ENCODE measurements at places on chromosomes 5 and 9.

DNA sequence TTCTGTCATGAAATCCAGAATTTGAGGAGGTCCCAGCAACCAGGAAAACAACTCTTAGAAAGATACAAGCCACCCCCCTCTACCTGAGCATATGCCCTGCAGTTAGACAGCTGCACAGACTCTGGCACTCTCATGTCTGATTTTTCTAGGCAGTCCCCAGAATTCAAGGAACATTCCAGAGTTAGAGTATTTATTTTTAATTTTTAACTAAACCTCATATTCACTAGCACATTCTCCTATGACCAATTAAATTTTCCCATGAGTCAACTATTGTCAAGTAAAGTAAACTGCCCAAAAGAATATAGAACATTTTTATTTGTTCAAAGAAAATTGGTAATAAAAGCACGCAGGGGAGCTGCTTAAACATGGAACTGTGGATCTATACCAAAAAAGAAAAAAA is 490.5 kb upstream of the SEMA6A start:
- no peak for DNase-seq

DNA sequence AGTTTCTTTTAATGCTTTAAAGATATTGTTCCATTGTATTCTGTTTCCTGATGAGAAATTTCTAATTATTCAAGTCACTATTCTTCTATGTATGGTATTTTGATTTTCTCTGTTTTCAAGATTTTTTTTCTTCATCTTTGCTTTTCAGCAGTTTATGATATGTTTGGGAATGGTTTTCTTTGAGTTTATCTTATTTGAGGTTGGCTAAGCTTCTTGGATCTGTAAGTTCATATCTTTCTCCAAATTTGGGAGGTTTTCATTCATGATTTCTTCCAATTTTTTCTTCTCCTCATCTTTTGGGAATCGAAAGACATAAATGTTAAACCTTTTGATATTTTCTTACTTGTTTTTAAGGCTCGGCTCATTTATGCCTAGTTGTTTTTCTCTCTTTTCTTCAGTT is 184.9 kb downstream of the ZSWIM6 start:
- DNase-seq = no peak

GRCh38 chr5:93477816-93478215 is 103.2 kb downstream of the NR2F1-AS1 start:
- no peak for DNase-seq

GRCh38 chr9:113548221-113549041 is 84.9 kb downstream of the RGS3 start:
- DNase-seq = peak; percentile 37

DNA sequence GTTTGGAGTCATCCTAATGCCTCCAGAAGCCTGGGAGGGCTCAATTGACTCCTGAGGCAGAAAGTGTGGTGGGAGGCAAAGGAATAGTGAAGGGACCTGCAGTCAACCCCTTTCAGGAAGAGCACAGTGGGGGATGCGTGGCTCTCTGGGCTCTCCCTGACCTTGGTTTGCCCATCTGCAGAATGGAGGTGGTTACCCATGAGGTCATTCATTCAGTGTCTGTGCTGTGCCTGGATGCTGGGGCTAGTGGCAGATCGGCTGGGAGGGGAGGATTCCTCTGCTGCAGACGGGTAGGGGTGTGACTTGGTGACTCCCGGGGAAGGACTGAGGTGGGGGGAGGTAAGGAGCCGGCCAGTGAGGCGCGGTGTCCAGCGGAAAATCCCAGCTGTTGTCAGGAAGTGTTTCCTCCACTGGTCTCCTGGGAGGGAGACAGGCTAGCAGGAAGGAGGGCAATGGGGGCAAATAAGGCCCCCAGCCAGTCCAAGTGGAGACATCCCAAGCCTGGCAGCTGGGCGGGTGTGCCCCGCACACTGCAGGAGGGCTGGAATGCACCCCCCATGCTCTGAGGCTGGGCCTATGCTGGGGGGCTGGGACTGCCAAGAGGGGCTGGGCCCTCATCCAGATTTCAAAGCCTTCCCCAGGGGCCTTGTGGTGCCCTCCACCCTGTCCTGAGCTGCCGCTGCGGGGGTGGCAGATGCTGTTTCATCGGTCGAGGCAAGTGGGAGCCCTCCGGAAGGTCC is 10.9 kb downstream of the CXXC5 start:
- DNase-seq = no peak

DNA sequence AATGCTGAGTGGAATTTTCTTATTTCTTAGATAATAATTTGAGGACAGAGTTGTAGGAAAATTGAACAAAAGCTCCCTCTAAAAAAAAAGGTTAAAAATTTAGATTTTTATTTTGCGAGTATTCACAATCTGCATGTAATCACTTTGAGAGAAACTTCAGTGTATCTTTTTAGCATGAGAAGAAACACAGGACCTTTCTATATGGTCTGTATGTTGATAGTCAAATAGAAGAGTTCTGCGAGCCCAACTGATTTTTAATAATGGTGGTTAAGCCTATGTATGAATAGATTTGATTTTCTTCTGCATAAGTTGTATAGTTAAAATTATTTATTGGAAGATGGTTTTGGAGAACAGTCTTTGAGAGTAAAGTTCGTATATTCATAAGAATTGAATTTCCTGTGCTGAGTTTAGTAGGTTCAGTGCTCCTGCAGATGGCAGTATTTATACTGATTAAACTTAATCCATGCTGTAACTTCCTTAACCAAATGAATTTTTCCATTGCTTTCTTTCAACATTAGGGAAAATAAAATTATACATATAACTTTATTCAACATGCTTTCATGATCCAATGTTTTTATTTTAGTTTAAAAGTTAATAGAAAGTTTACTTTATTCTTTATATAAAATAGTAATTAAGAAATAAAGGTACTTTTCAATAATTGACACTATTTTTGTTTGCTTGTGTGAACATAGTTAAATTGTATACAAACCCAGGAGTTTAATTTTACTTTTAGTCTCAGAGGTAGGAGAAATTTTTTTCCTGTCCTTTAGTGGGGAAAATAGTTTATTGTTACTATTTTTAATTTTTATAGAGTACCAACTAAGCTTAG is 19.6 kb downstream of the TCERG1 start:
- no peak for DNase-seq

DNA sequence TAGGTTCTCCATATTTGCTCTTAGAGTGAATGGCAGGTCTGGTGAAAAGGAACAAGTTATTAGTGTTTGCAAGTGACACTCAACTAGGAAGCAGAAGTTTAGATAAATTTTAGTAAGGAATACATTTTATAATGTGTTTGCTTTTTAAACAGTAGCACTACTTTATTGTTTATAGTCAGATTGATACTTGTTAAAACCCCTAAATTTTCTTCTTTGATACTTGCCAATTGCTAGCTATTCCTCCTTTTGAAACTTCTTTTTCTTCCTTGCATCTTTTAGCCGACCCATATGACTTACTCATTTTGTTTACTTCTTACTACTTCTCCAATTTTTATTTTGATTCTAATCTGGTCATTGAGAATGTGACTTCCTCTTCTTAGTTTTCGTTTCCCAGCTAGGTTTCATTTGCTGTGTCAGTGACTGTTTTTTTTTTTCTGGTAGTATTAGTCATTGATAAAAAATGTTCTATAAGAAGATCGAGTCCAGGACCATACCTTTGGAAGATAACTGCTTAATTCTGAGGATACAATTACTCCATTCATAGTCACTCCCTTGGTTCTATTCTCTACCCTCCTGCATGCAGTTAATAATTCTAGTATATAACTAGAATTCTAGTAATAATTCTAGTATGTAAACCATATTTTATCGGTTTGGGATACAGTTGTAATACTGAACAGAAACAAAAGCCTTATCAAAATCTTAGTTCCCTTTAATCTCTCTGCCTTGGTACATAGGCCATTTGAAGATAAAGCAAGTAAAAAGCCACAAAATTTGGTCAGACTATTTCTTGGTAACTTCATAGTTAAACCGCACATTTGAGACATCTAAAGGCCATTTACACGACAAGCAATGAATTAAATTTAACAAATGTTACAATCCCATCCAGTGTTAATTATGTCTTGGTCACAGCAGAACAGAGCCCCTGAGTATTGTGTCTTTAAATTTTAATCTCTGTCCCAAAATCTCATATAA is 2.8 kb upstream of the RICTOR start:
- no peak for DNase-seq

- no peak for DNase-seq
Observed at GRCh38 chr5:32339198-32339597, 26.5 kb upstream of the MTMR12 start.

- DNase-seq = no peak
Observed at GRCh38 chr5:1753490-1753889, 46.1 kb downstream of the MRPL36 start.

GRCh38 chr5:115565233-115565632 is 20.7 kb upstream of the FEM1C start:
- DNase-seq = no peak

GRCh38 chr9:107597743-107598217 is 108.2 kb upstream of the KLF4 start:
- DNase-seq = no peak

DNA sequence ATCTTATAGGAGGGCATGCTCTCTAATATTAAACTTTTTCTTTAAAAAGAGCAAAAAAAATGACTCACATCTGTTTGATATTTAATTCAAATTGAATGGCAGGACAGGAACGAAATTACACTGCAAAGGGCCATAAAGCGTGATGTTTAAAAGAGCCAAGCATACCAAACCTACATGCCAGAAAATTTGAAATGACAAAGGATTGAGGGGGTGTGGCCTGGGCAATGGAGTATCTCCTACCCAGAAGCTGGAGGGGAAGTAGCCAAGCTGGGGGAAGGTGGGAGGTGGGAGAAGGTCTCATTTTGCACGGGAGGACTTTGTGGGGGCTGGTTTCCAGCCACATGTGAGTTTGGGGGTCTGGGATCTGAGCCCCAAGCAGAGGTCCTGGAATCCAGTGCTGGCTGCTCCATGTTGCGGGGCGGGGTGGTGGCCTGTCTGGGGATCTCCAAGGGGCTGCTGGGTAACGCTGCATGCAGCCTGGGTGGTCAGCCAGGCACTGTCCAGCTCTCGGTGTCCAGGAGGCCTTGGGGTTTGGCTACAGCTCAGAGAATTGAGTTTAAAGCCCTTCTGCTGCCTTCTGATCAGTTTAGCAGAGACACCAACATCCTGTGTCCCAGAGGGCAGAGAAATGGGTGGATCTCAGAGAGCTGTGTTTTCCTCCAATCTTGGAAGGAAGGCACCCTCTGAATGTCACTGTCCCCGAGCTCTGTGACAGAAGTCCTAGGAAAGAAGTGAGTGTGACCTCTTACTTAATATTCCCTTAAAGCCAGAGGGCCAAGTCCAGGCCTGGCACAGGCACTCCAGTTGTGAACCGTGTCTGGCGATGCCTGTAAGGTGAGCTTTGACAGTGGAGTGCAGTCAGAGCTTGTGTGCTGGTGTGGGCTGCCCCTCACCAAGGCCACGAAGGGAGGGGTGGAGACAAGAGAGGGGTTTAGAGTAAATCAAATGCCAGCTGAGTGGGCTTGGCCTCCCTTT is 7.6 kb downstream of the DCANP1 start:
- peak; percentile 9 for DNase-seq

DNA sequence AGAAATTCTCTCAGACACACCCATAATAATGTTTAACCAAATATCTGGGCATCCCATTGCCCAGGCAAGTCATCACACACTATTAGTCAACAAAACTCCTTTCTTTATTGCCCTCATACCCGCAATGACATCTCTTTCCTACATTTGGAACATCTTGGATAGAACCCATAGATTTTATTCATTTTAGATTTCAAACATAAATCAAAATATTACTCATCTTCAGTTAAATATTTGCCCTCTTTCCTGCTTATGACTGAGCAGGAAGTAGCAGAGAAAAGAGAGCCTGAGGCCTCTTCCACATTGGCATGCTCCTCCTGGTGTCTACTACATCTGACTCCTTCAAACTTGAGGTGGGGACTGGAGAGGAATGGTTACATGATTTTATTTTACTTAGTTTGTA is 592.0 kb downstream of the CHSY3 start:
- DNase-seq = no peak

DNA sequence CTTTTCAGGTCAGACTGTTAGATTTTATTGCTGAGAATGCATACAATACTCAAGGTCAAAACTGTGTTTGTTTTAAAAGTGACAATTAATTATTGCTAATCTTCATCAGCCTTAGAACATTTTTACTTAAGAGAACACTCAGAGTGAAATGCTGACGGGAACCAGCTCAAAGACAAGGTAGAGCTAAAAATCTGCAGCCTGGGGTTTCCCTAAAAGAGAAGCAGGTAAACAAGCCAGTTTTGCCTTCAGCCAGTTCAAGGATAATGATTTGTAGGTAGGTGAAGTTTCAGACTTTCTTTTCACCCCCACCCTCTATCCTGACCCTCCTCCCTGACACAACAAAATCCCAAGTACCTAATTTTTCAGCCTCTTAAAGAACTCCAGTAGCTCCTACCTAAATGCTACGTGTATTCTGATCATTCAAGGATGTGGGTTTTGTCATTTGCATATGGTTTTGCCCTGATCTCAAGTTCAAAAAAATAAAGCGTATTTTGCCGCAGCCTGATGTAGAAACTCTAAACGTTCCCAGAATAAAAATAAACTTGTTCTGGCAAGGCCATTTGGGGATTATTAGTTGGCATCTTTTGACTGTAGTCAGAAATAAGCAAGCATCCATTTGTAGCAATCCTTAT is 407.2 kb downstream of the EFNA5 start:
- no peak for DNase-seq

DNA sequence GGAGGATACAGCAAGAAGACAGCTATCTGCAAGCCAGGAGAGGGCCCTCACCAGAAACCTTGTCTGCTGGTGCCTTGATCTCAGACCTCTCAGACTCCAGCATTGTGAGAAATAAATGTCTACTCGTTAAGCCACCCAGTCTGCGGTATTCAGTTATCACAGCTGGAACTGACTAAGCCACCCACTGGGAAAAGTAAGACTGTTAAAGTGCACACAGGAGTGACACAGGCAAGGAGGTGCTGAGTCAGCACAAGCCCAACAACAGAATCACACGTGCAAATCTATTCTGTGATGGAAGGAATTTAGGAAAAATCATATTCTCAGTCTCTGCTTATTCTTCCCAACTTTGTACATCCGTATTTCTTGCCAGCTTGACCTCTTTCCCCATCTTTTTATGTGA is 200.0 kb downstream of the NR2F1-AS1 start:
- no peak for DNase-seq

- no peak for DNase-seq
Observed at GRCh38 chr9:18566121-18566520, 92.2 kb downstream of the ADAMTSL1 start.

GRCh38 chr5:72559866-72560766 is 52.9 kb upstream of the ZNF366 start:
- no peak for DNase-seq

- DNase-seq = no peak
Observed at GRCh38 chr9:8014997-8015682, 215.6 kb upstream of the DMAC1 start.

DNA sequence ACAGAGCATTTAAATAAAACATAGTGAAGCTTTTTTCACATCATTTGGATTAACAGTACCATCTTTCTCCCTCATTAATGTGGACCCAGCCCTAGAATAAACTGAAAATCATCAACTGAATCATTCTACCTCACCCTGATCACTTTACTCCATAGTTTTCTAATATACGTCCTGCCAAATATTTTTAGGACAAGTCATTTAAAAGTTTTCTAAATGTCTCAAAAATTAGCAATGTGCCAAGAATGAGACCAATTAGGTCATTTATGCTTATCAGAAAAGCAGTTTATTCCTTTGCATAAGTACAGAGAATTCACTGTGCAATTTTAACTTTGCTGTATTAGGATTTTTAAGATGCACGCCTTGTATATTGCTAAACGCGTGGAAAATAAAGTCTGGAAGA is 284.4 kb downstream of the PIK3R1 start:
- no peak for DNase-seq
